COR-L47 (cell line): ENCODE measurements at places on chromosomes 1 and 21.

GRCh38 chr1:237166593-237167101 is 124.7 kb downstream of the RYR2 start:
- no peak for DNase-seq

DNA sequence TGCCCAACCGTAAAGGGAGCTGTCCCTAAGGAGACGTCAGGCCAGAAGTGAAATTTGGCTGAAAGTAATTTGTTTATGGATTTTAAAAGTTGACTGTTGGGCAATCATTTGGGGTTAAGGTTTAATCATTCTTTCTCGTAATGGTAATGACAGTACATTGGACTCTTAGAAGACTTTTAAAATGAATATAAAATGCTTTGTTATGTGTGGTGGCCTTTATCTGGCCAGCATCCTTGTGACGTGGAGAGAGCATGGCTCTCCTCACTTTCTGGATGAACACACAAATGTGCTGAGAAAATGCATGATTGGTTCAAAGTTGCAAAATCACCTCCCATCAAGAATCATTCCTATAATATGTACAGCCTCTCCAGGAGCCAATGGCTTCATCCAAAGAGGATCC is 160.2 kb downstream of the DHRS3 start:
- DNase-seq = no peak

DNA sequence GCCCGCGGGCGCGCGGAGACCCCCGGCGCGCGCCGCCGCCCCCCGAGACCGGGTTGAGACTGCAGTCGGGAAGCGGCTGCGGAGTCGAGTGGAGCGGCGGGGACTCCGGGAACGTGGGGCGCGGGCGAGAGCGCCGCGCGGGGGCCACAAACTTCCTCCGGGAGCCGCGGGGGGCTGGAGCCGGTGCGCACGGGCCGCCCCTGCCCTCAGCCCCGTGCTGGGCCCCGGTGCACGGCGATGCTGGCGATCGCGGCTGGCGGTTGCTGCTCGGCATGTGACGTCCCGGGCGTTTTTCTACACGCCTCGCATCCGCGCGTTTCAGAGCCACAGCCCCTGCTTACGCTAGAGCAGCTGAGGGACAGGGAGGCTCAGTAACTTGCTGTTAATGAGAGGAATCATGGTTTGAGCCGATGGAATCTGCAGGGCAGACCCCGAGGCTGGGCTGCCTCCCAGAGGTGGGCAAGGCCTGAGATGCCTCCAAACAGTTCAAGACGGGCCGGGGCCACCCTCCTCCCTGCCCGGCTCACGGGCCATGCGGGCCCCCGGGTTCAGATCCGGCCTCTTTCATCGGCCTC is 520 bp downstream of the TMEM201 start:
- DNase-seq = no peak

DNA sequence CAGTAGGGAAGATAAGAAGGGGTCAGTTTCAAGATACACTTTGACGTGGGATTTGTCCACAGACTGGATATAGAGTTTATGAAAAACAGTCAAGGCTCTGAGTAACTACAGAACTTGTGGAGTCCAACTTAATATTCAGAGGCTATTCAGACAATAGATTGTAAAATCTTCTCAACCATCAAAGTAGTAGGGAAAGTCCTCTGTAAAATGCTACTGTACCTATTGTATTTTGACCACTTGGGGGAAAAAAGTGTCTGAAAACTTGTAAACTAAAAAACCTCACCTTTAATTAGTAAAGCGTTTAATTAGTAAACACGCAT is 10.5 kb downstream of the PTP4A2 start:
- DNase-seq = no peak

- DNase-seq = no peak
Observed at GRCh38 chr21:46009951-46010705, 28.6 kb downstream of the COL6A1 start.
